ENCODE measurements at places on chromosomes 7 and 10.

- DNase-seq: no peak
These were observed 1257.4 kb downstream of the GATA3 start for GRCh38 chr10:9311702-9312499.

DNA sequence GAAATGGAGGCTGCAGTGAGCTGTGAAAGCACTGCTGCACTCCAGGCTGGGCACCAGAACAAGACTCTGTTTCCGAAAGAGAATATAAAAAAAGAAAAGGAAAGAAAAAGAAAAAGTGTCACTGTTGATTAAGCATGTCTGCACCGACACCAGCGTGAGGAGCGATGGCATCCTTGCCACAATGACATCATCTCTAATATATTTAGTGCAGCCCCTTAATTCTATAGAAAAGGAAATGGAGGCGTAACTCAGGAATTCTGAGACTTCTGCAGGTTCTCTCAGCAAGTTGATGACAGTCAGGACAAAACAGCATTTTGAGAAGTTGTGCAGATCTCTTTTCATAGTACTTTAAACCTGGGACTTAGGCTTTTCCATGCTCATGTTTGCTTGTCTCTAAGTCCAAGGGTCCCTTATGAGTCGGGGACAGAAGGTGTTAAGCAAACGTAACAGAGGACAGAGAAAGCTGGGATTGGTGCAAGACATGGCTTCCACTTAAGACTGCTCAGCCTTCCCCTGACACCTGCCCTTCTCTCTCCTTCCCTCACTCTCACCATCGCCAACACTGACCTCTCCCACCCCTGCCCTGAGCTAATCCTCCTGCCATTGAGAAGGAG lies 16.9 kb upstream of the ANKRD1 start:
- DNase-seq: no peak

GRCh38 chr7:39530971-39531370 lies 35.2 kb upstream of the YAE1 start:
- DNase-seq: no peak

- no peak for DNase-seq
These were observed 49.6 kb upstream of the PDCD4 start for GRCh38 chr10:110822035-110822711.

GRCh38 chr7:28086198-28086597 lies 94.4 kb downstream of the JAZF1 start:
- DNase-seq: no peak

- no peak for DNase-seq
These were observed 15.6 kb downstream of the SHH start for GRCh38 chr7:155796381-155797261.

- DNase-seq: peak; percentile 59
These were observed 918 bp upstream of the RPEL1 start for GRCh38 chr10:103244666-103245271.

DNA sequence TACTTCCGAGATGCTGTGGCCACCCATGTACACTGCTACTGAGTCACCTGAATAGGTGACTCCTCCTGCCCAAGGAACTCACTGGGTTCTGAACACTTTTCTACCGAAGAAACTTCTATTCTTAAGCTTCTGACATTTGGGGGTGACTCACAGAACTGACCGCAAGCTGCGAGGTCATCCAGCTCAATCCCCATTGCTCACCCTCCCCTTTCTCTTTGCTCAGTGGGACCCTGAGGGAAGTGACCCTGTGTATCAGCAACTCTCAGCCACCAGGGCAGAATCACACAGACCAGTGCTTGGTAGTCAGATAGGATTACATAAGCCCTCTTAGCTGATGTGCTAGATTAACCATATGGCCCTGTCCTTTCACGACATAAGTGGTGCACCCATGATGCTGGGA lies 46.3 kb downstream of the INSYN2A start:
- DNase-seq: no peak

- no peak for DNase-seq
These were observed 3.5 kb downstream of the MDFIC start for GRCh38 chr7:114925434-114925833.

DNA sequence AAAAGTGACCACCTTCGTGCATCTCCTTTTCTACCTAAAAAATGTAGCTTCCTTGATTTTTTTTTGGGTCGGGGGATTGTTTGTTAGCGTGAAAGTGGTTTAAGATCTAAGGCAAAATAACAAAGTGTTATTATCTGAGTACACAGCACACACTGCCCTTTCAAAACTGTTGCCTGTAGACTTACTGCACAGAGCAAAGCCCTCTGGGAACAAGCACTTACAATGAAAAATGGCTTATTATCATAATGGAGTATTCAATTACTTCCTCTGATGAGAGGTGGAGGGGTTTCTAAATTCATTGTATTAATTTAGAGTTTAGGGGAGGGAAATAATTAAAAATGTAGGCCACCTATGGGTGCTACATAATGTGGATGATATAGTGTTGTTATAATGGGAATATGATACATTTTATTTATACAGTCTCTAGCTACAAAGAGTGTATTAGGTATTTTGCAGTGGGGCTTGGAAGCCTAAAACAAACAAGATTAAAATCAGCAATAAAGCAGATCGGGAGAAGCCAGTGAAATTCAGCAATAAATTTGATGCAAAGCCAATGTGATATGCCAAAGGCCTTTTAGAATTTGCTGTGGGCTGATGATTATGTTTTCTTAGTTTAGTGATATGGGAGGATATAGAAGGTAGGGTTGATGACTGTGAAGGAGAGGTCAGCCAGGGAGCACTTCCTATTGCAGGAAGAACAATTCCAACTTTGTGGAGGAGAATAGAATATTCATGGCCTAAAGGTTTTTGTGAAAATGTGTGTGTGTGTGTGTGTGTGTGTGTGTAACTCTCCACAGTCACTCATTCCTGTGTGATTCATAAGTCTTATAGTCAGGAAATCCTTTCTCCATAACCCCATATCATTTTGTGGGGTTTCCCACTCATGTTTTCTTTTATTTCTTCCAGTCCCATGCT lies 17.7 kb upstream of the EXOC4 start:
- no peak for DNase-seq

GRCh38 chr7:93196336-93196735 lies 29.9 kb downstream of the HEPACAM2 start:
- no peak for DNase-seq

DNA sequence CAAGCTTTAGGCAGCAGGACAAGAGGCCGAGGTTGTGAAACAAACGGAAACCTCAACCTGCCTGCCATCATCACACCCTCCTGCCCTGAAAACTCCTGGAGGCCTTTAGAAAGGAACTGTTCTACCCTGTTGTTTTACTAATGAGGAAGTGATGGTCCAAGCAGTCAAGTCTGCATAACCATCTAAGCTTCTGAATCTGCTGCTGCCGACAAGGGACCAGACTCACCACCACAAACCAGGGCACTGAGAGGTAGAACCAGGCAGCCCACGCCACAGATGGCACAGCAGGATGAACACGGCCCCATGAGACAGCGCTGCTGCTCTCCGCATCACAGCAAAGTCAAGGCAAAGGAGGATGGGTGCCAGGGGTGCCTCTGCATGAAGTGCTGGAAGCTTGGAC lies 209.4 kb downstream of the CELF2 start:
- no peak for DNase-seq

DNA sequence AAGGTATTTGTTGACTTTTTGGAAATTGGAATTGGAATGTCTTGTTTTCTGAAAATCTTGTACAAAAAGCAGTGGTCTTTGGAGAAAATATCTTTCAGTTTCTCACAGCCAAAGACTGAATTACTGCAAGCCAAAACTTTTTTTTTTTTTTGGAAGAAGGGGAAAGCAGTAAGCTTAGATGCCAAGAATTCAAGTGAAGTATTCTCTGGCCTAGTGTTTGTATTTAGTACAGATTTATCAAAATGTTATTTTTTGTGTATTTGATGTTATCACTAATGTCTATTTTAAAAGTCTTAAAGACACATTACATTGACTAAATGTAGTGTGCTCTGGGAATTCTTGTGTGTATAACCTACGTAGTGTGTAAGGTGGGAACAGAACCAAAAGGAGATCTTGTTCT lies 6.2 kb downstream of the TET1 start:
- no peak for DNase-seq

- DNase-seq: no peak
These were observed 189.6 kb downstream of the DNAJC1 start for GRCh38 chr10:21813946-21814345.

GRCh38 chr10:34723750-34724149 lies 91.3 kb downstream of the PARD3 start:
- DNase-seq: no peak

DNA sequence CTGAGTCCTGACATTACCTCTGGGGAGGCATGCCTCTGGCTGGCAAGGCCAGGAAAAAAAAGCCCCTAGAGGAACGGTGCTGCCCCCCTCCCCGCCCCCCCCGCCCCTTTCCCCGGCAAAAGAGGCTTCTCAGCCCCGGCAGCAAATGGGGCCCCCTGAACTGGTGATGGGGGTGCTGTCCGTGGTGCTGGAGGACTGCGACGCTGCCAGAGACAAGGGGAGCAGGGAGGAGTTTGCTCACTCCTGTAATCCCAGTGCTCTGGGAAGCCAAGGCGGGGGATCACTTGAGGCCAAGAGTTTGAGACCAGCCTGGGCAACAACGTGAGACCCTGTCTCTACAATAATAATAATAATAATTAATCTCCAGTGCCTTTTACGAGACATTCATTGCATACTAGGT lies 23.7 kb downstream of the SRRM3 start:
- no peak for DNase-seq

GRCh38 chr10:79025199-79025832 lies 43.5 kb upstream of the ZMIZ1 start:
- peak; percentile 41 for DNase-seq

GRCh38 chr7:130063036-130063435 lies 7.3 kb upstream of the KLHDC10 start:
- no peak for DNase-seq

Data from nucleus accumbens (tissue), 56 donors.